HL-60 (cell line): ENCODE measurements at places on chromosomes 12 and 14.

- no peak for DNase-seq
Measured at GRCh38 chr12:114924946-114925475, 241.0 kb upstream of the TBX3 start.

DNA sequence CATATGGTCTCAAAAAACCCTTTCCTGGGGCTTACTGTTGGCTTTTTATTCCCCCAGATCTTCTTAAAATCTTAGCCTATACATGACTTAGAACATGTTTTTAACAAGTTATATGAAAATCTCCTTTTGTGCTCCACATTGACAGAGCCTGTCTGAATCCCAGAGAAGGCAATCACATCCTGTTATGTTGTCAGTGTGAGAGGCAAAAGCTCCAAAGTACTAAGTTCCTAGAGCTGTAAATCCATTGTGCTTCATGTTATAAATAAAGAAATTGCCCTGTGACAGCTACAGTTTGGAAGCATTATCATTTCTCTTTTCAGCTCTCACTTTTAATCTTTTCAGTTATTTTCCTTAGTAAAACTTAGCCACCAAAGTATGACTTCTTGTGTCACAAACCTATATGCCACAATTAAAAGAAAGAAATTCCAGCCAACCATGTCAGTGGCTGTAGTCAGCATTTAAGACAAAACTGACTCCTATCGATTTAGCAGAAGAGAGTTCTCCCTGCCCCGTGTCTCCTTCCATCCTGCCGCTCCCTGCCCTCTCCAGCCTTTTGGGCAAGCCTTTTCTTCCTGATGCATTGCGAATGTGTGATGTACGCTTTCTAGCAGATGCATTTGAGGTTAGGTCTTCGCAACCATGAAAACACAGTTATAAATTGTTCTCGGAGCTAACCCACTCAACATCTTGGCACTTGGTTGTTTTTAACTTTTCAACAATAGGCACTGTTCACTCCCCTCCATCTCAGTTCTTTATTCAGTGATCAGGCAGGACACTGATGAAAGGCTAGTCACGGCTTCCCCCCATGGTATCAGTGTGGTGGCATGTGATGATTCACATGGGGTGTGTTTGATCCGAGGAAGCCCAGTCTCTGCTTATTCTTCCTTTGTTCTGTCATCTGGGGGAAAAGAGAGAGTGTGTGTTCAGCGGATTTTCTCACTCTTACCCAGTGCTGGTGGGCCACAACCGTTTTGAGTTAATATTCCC lies 143.5 kb downstream of the SSPN start:
- no peak for DNase-seq

GRCh38 chr12:88360343-88360742 lies 218.2 kb downstream of the TMTC3 start:
- no peak for DNase-seq

GRCh38 chr12:77345336-77345735 lies 280.0 kb upstream of the E2F7 start:
- no peak for DNase-seq

GRCh38 chr12:1576410-1577241 lies 17.8 kb downstream of the FBXL14 start:
- DNase-seq: no peak

- peak; percentile 14 for DNase-seq
Measured at GRCh38 chr14:30521899-30522736, 36.8 kb upstream of the G2E3 start.

- DNase-seq: peak; percentile 14
Measured at GRCh38 chr14:65222440-65222858, 120.1 kb upstream of the MAX start.

DNA sequence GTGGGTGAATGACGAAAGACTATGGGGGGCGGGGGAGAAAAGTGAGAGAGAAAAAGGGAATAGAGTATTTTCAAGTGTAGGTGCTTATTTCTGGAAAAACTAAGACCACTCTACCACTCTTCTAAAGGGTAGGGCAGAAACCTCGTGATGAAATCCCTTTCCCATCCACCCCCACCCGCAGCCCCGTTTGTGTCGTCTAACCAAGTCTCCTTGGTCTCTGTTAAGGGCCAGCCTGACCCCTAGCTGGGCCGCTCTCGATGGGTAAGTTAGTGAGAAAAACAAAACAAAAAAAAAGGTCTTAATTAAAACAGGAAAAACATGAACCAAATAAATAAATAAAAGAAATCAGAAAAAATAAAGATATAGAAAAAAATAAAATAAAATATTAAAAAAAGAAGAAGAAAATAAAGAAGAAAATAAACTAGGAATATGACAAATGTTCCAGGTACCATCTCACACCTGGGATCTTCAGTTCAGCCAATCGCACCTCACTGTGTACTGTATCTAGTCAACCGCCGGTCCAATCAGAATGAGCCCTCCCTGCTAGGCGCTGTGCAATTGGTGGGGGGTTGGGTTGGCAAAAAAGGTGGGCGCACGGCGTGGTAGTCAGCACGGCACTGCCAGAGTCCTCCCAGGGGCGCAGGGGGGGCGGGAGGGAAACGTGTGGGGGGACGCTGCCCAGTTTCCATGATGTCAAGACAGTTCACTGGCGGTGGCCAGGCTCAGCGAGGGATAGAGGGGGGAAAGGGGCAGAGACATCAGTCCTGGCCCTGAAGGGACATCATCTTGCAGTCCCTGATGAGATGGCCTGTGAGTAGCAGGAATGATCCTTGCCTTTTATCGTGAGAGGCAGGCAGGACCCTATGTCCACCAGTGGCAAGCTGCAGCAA lies 9.8 kb upstream of the CDH24 start:
- DNase-seq: no peak

DNA sequence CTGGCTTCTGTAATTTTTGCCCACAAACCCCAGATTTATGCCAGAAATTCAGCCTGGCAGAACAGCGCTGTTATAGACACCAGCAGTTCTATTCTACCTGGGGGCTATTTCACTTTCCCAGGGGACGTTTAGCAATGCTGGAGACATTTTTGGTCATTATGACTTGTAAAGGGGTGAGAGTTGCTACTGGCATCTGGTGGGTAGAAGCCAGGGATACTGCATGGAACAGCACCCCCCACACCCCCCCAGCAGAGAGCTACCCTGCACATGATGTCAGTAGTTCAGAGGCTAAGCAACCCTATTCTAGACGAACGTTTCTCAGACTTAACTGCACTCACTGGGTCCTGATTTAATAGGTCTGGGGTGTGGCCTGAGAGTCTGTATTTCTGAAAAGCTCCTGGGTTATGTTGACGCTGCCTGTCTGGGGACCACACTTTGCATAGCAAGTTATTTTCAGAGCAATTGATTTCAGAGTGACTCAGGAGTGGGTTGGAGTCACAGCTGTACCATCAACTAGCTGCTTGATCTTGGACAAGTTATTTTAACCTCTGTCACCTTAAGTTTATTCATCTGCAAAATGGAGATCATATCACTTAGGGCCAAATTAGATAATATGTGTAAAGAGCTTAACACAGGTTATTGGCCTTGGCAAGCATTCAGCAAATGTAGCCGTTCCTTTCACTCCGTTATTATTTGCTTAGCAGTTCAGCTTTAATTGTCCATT lies 48.5 kb downstream of the CHST11 start:
- DNase-seq: no peak

- no peak for DNase-seq
Measured at GRCh38 chr12:85367936-85368335, 87.9 kb downstream of the ALX1 start.

GRCh38 chr12:1355396-1355795 lies 239.0 kb downstream of the FBXL14 start:
- DNase-seq: no peak

- DNase-seq: no peak
Measured at GRCh38 chr14:65210118-65210821, 108.0 kb upstream of the MAX start.

- no peak for DNase-seq
Measured at GRCh38 chr12:122921917-122922316, 26.0 kb upstream of the VPS37B start.

- no peak for DNase-seq
Measured at GRCh38 chr14:99356031-99356608, 84.1 kb upstream of the BCL11B start.

DNA sequence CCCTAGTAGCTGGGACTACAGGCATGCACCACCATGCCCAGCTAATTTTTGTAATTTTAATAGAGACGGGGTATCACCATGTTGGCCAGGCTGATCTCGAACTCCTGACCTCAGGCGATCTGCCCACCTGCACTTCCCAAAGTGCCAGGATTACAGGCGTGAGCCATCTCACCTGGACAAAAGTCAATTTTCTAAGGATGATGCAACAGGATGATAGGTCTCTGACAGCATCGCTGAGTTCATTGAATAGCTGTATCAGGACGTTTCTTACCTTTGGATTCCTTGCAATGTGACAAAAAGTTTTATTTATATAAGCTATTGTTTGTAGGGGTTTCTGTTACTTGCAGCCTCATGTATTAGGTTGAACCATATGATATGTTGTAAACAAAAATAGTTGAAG lies 55.5 kb upstream of the PCED1B start:
- no peak for DNase-seq

- no peak for DNase-seq
Measured at GRCh38 chr12:15520844-15521243, 198.5 kb downstream of the PTPRO start.

DNA sequence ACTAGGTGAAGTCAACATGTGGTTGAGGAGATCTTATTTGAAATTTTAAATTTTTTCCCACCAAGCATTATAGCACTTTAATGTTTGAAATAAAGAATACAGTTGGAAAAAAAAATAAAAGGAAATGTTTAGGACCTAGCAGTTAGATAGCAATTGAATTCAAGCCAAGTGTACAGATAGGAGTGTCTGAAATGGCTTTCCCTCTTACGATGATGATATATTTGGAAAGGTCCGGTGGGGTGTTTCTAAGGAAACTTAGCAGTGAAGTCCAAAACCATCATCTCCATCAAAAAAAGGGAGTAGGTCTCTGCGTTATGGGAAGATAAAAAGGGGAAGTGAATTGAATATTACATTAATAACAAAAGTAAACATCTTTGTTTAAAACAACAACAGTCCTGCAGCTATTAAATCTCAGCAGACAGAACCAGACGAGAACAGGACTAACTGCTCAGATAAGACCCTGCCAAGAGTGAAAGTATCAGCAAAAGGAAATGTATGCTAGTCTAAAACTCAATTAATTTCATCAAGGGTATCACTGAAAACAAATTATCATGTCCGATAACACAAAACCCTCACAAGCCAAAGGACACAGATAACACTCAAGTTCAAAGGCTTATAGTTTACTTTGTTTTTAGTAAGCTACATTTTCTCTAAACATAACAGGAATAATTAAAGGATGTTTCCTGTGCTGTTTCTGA lies 242.0 kb downstream of the BMP4 start:
- no peak for DNase-seq

DNA sequence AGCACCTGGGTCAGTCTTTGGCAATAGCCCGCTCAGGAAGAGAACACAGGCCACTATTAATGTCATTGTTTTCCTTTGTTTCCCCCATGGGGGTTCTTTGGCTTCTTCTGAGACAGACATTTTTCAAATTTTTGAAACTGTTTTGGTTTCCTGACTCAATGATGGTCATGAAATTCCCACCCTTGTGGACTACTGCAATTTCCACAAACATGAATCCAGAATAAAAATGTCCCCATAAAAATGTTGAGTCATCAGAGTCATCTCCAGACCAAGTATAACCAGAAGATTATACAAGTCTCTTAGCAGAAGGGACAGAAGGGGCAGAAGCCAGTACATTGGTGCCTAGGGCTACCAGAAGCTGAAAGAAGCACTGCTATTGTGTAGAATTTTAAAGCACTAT lies 29.1 kb downstream of the SLCO1A2 start:
- DNase-seq: no peak

DNA sequence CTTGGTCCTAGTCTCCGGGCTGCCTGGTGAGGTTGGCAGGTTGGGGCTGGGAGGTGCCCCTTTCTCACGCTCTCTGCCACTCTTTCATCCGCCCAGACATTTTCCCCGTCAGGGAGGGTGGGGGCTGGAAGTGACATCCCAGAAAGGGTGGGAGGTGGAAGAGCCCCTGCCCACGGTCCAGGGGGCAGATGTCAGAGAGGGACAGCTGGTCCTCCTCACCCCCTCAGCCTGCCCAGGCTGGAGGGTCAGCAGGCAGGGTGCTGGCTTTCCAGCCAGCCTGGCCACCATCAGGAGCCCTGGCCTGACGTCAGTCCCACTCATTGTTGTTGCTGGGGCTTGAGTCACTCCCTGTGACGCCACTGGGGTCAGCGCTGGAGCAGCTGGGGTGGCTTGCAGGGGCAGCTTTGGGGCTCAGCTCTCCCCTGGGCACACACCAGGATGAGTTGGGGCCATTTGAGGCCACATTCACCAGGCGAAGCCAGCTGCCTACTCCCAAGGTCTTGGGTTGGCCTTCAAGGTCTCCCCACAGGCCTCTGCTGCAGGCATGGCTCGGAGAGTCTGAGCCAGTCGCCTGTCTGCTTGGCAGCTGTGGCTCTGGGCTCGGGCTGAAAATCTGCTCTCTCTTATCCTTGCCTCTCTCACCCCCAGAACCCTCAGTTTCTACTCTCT lies 5.7 kb upstream of the ATG101 start:
- no peak for DNase-seq

DNA sequence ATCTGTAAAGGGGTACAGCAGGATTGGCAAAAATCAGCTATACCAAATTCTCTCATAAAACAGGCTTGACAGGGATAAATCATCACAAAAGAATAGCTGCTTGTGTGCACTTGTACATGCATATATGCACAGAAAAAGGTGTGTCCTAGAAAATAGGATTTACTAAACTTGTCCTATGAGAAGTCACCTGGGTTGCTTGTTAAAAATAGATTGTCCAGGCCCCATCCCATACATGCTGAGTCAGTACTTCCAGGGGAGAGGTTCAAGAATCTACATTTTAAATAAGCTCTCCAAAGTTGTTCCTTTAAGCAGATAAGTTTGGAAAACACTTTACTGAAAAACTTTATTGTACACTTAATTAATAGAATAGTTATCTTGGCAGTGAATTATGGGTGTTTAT lies 123.1 kb downstream of the ANO6 start:
- DNase-seq: no peak

DNA sequence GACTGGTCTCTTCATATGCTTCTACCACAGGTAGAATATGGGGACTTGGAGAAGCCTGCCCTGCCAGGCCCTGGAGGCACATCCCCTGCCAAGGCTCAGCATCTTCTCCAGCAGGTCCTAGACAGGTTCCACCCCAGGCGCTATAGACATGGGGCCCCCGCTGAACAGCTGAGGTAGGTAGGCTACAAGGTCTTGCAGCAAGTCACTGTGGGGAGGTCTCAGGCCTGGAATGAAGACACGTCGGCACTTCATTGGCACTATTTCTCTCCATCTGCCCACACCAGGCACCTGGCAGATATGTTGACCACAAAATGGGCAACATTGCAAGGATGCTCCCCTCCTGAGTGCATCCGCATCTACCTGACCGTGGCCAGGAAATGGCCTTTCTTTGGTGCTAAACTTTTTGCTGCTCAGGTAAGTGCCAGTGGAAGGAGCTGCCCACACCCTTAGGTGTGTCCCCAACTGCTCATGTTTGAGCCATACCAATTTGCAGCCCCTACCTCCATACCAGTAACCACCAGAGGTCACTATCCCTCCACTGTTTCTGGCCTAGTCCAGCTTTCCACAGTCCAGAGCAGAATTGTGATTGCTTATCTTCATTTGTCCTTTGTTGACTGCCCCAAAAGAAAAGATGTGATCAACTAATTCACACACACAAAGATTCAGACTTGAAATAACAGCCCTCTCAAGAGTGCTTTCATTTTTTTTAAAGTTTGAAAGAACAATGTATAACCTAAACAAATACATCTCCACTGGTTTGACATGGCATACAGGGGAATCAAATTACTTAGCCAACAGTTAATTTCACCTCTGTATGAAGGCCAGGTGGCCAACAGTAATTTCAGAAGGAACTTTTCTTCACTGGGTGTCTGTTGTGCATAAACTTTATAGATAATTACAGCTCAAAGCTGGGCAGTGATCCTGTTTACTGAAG lies 16.1 kb downstream of the PIGH start:
- DNase-seq: no peak

- DNase-seq: peak; percentile 34
Measured at GRCh38 chr12:19440019-19440858, 947 bp downstream of the AEBP2 start.
